ENCODE measurements at places on chromosomes 1 and 21.

DNA sequence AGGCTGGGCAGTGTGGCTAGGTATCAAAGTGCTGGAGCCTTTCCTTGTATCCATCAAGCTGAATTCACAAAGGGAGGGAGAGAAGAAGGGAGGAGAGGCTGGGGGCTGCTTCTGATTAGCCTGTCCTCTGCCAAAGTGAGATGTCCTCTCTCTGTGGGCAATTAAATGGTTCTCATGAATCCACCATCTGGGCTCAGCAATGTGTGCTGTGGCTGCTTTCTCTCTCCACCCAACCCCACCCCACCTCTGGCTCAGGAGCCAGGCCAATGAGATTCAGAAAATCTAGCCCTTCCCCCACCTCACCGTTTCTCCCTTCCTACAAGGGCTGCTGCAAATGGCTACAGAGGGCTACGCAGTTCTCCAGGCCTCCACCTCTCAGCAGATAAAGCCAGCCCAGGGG is 154.6 kb downstream of the TENT5C start:
- DNase-seq = no peak

GRCh38 chr1:246647113-246647512 is 77.1 kb upstream of the SCCPDH start:
- DNase-seq = no peak

DNA sequence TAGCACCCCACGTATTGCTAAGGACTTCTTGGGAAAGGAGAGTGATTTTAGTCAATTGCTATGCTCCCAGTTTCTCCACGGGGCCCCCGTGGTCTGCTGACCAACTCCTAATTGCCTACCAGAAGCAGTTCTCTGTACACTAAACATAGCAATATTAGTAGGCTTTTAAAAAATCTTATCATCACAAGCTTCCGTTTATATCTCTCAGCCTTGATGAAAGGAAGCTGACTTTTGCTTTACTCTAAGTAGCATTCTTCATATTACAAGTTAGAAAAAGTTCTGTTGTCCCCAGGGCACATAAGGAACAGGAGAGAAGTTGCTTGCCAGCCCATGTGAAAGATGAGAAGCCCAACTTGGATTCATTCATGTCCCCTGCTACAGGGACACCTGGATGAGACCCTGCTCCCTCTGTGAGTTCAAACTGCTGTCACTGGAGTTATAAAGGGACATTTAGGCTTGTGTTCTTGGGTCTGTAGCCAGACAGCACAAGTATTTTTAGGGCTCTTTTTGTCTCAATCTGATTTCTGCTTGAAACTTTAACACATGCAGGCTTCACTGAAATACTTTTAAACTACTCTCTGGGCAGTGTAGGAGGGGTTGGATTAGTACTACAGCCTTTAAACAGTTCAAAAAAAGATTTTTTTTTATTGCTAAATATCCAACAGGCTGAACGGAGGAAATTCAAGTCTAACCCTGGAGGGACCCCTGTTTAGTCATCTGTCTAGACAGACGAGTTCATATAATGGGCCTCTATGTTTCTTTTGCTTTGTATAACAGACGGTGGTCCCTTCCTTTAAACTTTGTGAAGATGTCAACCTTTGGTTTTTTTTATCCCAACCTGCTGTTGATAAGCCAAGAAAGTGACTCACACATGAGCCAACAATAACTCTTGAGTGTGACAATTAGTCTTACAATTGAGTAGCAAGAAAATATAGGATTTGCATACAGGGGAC is 29.5 kb downstream of the TGFB2 start:
- no peak for DNase-seq

- DNase-seq = no peak
These were observed 135.1 kb upstream of the RAB4A start for GRCh38 chr1:229135773-229136172.

Data from right renal cortex interstitium (tissue), 3 donors.